Activated T-cell treated with anti-CD3 and anti-CD28 coated beads, Interleukin-2, amount 50 U/mL, for 72 hours (primary cell): ENCODE measurements at places on chromosomes 16 and 17. TPM values are rescaled to one million over a fixed set of nuclear protein-coding genes. Genes with fewer than 3 reads are reported as not detected.
A peak's percentile ranks its signal among the peaks of the same experiment; 100 is the strongest.

DNA sequence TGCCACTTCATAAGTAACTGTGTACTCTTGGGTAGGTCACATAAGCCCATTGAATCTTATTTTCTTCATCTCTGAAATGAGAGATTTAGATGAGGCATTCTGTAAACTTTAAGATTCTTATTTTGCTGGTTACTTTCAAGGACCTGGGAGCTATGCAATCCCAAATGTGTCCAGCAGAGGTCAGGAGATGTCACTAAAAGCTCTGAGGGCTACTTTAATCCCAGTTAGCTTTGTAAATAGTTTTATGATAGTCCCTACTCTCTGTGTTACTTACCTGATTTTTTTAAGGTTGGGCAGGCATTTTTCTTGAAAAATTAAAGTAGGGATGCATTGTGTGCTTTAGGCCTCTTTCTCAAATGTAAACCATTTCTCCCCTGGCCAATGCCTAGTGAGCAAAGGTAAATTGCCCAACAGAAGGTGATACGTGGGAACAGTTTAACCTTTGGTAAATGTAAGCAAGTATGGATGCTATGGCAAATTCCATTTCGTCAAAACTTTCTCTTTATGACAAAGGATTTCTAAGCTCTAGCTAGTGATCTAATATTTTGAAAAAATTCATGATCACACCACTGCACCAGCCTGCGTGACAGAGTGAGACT is 57.1 kb upstream of the WSB1 start:
- DNase-seq: peak; percentile 69

GNG13 gene
- not detected for total RNA-seq

TBC1D3L gene
- total RNA-seq: 26.1 TPM

GRIN2A gene
- not detected for total RNA-seq

C16orf46 gene
- not detected for total RNA-seq

DNA sequence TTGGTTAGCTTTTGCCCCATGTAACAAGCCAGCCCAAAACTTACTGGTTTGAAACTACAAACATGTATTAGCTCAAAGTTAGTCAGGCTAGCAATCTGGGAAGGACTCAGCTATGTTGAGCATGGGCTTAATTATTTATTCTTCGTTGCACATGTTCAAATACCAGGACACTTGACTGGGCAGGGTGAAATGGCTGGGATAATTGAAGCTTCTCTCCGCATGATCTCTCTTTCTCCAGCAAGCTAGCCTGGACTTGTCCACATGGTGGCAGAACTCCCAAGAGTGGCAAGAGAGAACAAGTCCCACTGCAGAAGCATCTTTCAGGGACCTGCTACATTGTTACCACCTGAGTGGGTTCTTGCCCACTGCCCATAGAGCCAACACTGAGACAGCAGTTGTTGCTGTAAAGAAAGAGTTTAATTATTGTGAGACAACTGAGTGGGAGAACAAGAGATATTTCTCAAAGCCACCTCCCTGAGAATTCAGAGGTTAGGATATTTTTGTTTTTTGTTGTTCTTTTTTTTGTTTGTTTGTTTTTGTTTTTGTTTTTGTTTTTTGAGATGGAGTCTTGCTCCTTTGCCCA is 16.8 kb upstream of the ATF7IP2 start:
- no peak for DNase-seq

DNA sequence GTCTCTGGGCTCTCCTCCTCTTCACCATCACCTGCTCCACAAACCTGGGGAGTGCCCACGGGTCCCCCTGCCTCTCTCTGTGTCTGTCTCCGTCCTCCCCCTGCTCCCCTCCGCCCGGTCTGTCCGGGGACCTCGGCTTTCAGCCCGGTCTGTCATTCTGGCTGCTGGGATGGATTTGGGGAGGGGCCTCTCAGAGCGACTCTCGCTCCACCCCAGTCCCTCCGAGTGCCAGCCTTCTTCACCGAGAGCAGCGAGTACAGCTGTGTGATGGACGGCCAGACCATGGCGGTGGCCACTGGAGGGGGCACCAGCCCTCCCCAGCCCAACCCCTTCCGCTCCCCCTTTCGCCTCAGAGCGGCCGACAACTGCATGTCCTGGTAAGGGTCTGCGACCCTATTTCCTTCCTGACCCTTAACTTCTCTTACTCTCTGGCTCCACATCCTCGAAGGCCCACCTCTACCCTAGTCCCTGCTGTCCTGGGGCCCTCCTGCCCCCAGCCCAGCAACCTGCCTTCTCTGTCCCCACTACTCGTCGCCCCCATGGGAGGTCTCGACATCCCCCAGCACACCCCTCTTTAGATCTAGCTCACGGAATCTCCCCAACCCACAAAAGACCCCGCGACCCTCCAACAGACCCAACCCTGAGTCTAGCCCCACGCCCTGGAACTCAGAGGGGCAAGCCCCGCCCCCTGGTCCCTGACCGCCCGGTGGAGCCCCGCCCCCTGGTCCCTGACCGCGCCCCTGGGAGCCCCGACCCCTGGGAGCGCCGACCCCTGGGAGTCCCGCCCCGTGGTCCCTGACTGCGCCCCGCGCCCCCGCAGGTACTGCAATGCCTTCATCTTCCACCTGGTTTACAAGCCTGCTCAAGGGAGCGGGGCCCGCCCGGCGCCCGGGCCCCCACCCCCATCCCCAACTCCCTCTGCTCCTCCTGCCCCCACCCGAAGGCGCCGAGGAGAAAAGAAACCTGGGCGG is 5.6 kb upstream of the CXCL16 start:
- DNase-seq: no peak

- no peak for DNase-seq
These were observed 563 bp downstream of the METRNL start for GRCh38 chr17:83079766-83080578.

- DNase-seq: no peak
These were observed 7.8 kb downstream of the SHCBP1 start for GRCh38 chr16:46613352-46613751.

TEKT5 gene
- total RNA-seq: not detected

HOXB1 gene
- total RNA-seq: not detected

DNA sequence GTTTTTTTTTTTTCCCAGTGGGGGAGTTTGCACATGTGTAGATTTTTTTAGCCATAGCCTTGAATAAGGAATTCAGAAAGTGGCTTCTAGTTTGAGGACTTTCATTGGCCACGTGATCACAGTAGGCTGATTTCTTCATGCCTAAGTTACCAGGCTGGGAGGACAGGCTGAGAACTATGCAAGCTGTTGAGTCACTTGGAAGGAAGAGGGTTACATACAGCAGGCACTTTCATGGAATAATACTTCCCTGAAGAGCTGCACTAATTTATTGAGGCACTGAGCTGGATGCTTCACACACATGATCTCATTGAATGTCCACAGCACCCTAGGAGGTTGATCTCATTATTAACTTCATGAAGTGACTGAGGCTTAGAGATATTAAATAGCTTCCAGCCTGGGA is 22.8 kb downstream of the PRKCB start:
- no peak for DNase-seq

DNA sequence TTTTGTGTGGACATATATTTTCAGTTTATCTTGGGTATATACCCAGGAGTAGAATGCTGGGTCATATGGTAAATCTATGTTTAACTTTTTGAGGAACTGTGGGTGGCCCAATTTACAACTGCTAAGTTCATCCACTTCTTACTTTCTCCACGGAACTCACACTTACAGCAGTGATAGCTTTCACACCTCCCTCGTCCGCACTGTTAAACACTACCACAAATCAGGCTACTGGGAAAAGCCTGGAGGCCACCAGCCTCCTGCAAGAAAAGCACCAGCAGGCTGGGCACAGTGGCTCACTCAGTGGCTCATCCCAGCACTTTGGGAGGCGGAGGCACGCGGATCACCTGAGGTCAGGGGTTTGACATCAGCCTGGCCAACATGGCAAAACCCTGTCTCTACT is 14.7 kb upstream of the ZG16 start:
- DNase-seq: no peak

- no peak for DNase-seq
These were observed 291.2 kb upstream of the MON1B start for GRCh38 chr16:76899767-76900166.

DNA sequence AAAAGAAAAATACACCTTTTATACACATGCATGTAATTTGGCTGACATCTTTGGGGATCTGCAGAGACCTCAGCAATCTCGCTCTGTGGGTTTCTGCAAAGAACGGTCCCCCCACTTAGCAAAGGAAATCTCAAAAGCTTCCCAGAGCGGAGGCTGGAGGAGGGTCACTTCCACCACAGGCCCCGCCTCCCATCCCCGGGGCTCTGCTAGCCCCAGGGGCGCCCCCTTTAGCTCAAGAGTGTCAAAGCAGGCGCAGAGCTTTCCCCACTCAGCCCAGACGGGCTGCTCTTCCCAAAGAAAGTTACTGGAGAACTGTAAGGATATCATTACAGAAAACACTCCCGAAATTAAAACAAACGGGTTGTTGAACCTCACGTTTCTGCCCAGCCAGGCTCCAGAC is 11.4 kb downstream of the SLC13A5 start:
- peak; percentile 62 for DNase-seq

DNA sequence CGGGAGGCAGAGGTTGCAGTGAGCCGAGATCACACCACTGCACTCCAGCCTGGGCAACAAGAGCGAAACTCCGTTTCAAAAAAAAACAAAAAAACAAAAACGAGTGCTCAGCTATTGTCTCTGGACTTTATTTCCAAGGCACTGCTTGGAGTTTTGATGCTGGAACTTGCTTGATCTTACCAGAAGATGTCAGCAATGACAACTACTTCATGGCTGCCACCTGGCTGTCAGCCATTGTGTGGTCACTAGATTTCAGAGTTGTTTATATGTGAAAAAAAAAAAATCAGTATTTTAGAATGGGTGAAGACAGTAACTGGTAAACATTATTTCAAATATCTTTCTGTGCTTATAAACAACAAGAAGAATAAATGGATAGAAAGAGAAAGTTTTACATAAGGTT is 26.3 kb upstream of the OR4D1 start:
- peak; percentile 12 for DNase-seq

UMOD gene
- total RNA-seq: not detected

GLIS2 gene
- 1.3 TPM for total RNA-seq
